ENCODE measurements at places on chromosomes 4 and X.

DNA sequence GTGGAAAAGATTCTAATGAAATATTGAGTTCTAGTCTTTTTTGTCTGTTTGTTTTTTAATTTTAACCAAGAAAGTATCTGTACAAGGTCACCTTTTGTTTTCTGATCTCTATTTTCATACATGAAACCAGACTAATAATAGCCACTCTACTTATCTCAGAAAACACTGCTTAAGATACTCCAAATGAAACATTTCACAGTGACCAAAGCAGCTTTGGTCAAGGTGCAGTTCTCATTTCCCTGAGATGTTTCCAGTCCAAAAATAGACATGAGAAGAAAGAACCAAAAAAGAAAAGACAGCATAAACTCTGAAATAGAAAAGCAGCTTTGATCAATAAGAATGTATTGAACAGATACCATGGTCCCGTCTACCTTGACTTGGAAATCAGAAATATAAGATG, 782.8 kb downstream of the RAB28 start:
- DNase-seq: no peak

GRCh38 chr4:18480928-18481327, 459.4 kb upstream of the LCORL start:
- DNase-seq: no peak

GRCh38 chr4:147548256-147548655, 67.4 kb downstream of the EDNRA start:
- DNase-seq: no peak

GRCh38 chrX:45758319-45758718, 557.6 kb upstream of the DIPK2B start:
- DNase-seq: no peak

GRCh38 chrX:47561659-47562151, 700 bp downstream of the ARAF start:
- DNase-seq: peak; percentile 56

GRCh38 chrX:15916704-15917084, 62.1 kb upstream of the AP1S2 start:
- DNase-seq: no peak

DNA sequence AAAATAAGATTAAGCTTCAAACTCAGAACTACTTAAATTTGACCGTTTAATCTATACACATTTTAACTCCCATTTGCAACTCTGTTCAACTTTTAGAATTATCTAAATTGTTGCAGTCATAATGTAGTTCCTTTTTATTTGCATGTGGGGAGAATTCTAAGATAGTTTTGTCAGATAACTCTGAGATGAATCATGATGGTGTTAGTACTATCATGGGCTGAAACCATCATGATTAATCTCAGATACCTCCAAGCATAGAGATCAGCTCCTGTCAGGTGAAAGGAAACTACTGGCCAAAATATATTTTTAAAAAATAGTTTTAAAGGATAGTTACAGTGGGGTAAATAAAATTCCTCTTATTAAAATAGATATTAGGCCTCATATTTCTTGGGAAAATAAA, 39.0 kb downstream of the FBXO8 start:
- DNase-seq: no peak
